Stimulated activated naive CD4-positive, alpha-beta T cell (primary cell): ENCODE measurements at places on chromosomes 1 and 21.

DNA sequence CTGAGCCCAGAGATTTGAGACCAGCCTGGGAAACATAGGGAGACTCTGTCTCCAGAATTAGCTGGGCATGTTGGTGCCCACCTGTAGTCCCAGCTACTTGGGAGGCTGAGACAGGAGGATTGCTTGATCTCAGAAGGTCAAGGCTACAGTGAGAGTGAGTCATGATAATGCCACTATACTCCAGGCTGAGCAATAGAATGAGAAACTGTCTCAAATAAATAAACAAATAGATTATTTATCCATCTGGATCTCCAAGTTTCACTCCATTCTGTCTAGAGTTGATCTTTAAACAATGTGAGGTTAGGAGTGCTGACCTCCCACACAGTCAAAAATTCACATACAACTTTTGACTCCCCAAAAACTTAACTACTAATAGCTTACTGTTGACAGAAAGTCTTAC is 106.8 kb upstream of the PALMD start:
- no peak for DNase-seq

- no peak for DNase-seq
These were observed 6.3 kb downstream of the HFM1 start for GRCh38 chr1:91398291-91398690.

DNA sequence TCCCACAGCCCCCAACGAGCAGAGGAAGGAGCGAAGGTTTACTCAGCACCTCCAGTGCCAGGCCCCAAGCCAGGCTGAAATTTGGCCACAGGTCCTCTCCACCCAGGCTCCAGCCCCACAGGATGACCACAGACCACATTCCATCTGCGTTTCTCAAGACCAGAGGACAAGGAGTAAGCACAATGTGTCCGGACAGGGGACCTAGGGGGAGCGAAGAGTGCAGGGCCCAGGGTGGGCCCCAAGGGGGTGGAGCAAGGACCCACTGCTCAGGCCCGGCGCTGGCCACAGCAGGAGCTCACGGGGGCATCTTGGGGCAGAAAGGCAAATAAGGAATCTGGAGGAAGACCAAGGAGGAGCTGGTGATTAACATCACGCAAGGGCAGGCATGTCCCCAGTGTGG is 100.5 kb downstream of the NPHP4 start:
- DNase-seq, result no peak

DNA sequence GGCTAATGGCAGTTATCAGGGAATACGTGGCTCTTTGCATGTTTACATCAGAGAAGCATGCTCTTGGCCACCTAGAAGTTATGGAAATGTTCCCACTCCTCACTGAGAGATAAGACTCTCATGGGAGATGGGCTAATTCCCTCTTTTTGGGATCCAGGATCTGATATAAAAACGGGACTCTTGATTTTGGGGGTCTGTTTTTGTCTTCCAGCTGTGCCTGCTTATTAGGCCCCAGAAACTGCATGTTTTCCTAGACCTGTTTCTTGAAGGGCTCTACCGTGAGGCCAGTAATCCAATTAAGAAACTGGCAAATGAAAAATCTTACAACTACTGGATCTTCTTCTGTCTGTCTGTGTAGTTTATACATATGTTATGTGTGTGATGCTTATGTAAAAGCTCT is 47.0 kb upstream of the PTCH2 start:
- no peak for DNase-seq

- DNase-seq, result no peak
These were observed 55.3 kb upstream of the EIF4G3 start for GRCh38 chr1:21232044-21232443.

DNA sequence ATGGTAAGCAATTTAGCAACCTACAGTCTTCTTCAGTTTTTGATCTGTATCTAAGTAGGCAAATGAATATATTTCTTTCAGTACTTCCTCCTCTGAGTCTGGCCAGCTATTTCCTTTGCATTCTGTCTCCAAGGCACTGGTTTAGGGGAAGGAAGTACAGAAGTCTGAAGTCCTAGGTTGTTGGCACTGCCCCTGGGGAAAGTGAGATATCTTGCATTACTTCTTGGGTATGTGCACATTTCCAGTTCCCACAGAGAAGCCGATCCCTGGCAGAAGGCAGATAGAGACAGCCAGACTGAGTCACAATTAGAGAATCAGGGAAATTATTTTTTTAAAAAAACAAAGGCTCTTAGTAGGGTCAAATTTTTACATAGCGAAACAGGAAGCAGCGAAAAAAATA is 98.8 kb downstream of the RASAL2 start:
- no peak for DNase-seq

DNA sequence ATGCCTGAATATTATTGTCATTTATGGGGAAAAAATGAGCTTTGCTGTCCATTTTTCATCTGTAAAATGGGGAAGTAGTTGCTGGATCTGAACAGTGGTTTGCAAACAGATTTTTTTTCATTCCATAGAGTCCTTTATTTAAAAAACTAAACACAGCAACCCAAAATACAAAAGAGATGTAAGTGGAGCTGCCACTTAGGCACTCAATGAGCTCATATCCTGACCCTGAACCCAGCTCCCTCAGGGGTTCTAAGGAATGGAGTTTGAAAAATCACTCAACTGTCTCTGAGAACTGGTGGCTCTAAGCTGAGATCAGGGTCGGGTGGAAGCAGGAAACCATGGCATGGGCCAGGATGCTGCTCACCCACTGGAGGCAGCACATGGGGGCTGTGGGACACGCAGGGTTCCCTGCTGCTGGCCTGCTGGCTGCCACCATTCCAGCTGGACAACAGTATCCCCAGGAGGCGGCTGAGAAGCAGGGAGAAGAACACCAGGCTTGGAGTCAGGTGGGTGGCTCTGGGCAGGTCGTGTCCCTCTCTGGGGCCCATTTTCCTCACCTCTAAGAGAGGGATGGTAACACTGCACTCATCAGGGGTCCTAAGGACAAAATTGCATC is 9.6 kb upstream of the ECE1 start:
- no peak for DNase-seq

- DNase-seq, result no peak
These were observed 40.2 kb upstream of the CFHR3 start for GRCh38 chr1:196734460-196734859.

- no peak for DNase-seq
These were observed 20.5 kb downstream of the MAPKAPK2 start for GRCh38 chr1:206705191-206705590.

DNA sequence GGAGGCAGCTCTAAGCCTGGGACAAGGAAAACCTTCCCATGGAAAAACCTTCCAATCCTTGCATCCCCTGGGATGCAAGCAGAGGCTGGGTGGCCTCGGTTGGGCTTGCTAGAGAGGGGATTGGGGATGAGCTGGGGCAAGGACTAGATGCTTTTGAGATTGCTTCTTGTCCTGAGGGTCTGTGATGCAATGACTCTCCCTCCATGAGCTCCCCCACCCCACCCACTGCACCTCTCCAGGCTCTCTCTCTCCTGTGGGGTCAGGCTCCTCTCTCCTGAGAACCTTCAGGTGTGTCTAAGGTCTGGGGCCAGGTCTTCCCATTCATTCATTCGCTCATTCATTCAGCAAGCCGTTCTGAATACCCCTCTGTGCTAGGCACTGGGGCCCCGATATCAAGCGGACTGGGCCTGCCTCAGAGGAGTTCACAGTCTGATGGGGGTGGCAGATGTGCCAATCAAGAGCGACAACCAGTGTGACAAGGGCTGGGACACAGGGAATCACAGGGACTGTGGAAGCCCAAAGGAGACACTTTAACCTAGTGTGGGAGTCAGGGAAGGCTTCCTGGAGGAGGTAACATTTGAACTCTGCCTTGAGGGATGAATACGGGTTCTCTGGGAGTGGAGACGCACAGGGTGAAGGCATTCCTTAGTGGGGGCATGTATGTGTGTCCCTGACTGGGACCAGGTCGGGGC is 6.5 kb downstream of the LDLRAD1 start:
- DNase-seq, result no peak

GRCh38 chr1:186849826-186850225 is 21.1 kb downstream of the PLA2G4A start:
- no peak for DNase-seq

DNA sequence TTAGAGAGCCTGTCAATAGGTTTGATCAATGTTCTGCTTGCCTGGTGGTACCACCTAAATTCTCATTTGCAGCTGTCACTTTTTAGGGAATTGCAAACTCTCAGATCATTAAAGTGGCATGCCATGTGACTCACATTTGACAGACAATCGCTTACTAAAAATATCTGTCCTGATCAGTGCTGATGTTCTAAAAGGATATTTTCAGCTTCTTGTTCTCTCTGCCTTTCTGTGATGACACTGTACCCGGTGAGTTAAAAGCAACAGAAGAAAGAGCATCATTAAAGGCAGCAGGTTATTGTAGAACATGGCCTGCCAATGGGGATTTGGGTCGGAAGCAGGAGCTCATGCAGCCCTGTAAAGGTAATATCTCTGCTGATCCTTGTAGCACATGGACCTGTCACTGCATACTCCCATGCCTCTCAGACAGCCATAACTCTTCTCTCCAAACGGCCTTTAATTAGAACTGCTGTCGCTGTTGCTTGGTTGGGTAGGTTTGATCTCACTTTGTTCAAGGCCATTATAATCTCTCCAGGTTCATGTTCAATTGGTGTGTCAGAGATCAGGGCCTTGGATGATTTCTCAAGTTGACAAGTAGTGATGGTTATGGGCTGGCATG is 441.3 kb upstream of the DEPDC1 start:
- DNase-seq, result no peak

DNA sequence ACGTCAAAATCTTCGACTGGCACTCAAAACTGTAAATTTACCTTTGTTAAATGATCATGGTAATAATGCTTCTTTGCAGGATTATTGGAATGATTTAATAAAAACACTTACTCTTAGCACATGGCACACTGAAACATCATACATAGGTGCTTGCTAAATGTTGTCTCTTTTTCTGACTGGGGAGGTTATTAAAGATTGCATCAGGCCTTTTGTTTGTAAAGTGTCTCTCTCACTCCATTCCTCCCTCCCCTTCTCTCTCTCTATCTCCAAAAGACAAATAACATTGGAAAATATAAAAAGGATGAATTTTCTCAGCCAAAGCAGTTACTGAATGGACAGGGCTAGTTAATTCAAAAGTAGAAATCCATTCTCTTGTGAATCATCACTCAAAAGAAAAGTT is 404.2 kb downstream of the DPYD start:
- DNase-seq, result no peak
